ENCODE measurements at places on chromosomes 4 and X.

DNA sequence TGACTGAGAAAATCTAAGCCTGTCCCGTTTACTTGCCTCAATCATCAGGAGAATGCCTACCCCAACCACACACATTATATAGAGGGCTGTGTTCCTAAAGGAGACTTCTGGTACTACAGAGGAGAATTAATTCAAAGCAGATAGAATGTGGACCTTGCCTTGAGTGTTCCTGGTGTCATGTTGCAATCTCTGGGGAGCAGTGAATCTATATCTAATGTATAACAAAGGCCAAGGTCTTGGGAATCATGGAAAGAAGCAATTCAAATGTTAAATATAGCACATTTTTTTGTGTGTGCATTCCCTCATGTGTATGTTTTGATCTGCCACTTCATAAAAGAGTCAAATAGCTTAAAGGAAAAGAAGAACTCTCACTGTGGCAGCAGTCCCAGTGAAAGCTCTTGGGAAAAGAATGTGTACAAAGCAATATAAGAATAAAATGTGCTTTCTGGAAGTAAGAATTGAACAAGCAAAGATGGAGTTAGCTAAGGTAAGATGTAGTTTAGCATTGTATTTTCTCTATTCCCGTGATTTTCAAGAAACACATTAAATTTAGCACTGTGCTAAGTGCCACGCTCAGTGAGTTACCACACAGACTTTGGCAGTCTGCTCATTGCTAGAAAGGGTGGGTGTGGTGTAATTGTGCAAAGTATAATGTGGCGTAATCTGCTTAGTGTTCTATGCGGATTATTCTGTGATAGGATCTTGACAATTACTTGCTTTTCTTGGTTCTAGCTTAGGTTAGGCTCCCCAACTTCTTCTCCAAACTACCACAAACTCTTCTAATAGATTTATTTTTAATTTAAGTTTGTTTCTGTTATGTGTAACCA is 13.7 kb downstream of the ADH6 start:
- no peak for DNase-seq

DNA sequence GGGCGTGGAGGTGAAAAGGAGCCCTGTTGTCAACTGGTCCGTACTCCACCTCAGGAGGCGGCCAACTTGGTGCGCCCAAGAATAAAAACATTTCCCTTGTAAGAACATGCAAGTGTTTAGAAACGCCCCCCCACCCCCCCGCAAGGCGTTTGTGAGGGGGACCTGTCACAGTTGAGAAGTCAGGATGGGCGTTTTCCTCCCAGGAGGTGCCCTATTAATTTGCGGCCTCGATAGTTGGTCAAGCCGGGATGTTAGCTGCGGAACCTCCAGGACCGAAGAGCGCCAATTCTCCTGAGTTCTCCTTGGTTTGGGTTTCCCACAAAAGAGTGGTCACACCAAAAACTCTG is 651 bp upstream of the SAP30 start:
- no peak for DNase-seq

GRCh38 chr4:156442912-156443311 is 489.2 kb upstream of the CTSO start:
- DNase-seq, result no peak

DNA sequence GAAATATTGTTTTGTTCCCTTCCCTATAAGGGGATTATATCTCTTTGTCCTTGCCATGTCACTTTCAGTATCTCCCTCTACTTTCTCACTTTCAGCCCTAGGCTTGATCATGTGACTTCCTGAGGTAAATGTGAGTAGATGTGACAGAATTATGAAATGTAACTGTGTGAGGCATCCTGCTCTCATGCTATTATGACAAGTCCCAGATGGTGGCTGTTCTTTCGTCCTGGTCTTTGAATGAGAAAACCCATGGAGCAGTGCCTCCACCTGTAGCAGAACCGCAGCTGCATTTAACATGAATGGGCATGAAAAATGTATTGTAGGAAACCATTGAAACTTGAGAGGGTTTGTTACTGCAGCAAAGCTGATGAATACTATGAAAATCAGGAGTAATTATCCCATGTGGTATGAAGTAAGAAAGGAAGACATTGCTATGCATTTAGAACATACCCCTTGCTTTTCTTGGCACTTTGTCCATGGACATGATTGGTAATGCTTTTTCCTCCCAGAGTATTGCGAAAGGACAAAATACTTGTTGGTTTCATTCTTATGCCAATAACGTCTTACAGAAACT is 202.2 kb upstream of the GPRIN3 start:
- DNase-seq, result peak; percentile 28

- DNase-seq, result no peak
Measured at GRCh38 chr4:155143512-155143911, 64.9 kb upstream of the NPY2R start.

GRCh38 chr4:77473509-77473908 is 132.1 kb upstream of the CXCL13 start:
- DNase-seq, result no peak

GRCh38 chr4:148239494-148239985 is 202.7 kb downstream of the NR3C2 start:
- DNase-seq, result no peak

DNA sequence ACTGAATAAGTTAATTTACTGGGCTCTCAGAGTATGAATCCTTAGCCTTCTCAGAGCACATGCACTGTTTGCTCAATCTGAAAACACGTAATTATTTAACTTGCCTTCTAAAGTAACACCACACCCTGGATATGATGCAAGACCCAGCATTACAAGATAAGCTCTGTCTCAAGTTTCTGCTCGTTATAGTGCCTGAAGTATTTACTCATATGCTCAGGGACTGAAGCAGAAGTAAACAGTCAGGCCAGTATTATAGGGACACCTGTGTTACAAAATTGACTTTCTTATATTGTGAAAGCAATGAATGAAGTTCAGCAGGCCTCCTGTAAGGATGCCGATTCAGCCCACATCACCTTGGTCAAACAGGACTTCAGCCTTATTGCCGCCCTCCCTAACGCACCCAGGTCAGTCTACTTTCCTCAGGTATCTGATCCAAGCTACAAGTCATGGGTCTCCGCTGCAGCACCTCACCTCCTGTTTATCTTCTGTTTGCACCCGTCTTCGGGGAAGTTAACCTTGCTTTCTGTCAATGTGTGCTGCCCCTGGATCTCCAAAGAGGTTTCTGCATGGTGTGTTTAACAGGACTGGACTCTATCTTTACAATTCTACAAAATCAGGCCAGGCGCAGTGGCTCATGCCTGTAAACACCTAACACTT is 42.8 kb upstream of the KLF3 start:
- DNase-seq, result peak; percentile 40

GRCh38 chrX:11504234-11504633 is 161.5 kb downstream of the ARHGAP6 start:
- no peak for DNase-seq

DNA sequence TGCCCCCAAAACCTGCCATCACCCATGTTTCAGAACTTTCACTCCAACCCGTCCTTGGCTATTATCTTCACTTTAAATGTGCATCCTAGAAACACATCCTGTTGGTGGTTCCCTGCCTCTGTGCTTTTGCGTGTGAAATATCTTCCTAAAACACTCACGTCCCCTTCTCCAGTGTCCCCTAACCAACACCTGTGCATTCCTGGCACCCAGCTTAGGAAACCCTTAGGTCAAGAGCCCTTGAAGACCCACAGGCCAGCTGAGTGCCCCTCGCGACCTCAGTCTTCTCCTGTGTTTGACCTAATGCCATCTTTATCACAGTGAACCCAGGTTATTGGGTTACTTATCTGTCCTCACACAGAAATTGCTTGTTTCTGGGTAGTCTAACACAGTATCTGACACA is 117.6 kb downstream of the STK32B start:
- DNase-seq, result no peak

DNA sequence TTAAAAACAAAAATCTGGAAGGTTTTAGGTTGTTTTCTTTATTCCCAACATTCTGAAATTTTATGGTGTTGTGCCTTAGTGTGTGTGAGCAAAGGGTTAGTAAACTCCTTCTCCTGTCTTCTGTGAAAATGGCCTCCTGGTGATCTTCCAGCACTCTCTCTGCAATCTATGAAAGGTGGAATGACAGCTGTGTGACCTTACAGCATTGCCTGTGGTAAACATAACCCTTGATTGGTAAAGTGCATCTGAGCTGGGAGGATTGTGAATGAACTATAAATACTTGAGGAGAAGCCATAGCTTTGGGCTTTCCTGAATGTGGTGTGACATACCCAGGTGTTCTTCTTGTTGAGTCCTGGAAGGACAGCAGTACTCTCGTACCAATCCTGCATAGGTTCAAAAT is 10.0 kb downstream of the ART3 start:
- DNase-seq, result no peak

DNA sequence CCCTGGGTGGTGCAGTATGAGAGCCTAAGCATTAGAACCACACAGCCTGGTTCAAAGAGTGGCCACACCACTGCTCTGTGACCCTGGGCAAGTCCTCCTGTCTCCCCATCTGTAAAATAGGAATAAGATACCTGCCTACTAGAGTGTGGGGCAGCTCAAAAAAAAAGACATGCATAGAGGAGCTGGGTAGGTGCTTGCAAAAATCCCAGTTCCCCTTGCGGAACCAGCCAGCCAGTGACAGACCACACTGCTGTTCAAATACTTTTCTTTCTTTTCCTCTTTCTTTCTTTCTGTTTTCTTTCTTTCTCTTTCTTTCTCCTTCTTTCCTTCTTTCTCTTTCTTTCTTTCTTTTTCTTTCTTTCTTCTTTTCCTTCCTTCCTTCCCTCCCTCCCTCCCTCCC is 63.0 kb upstream of the TRIM2 start:
- no peak for DNase-seq

- DNase-seq, result peak; percentile 14
Measured at GRCh38 chr4:93791570-93792195, 36.9 kb upstream of the ATOH1 start.

DNA sequence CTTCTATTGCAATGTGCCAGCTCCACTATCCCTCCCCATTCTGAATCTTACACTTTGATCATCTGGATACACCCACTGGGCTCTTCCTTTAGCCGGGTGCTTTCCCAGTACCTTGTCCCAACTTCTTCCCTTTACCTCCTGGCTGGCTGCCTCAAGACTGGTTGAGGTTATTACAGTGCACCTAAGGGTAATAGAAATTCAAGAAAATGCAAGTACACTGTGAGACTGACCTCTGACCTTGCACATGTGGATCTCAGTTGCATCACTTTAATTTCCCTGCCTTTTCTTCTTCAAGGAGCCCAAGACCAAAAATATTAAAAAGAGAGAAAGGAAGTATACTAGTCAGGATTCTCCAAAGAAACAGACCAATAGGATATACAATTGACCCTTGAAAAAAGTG is 53.9 kb upstream of the NOCT start:
- no peak for DNase-seq

GRCh38 chrX:69503782-69504625 is at the start of gene NALF2:
Gene NALF2, plus strand, starts transcription at chrX:69504326. Its CDS starts 957 bp downstream, at chrX:69505283.
- no peak for DNase-seq

DNA sequence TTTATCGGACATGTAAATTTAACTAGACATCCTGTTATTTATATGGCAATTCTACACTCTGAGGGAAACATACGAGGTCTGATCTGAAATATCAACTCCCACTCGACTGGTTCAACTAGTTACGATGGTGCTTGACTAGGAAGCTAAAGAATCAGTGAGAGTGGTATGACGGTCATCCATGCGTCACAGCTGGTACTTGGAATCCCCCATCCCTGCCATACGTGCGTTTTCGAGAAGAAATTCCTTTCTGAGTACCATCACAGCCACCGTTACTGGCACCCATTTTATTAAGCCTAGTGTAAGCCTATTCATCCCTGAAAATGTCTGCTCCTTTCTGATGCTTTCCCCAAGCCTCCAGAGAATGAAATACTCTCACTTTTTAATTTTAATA is 695 bp upstream of the PIGA start:
- DNase-seq, result no peak

GRCh38 chrX:120512627-120513026 is 43.5 kb upstream of the LAMP2 start:
- DNase-seq, result no peak

- DNase-seq, result peak; percentile 15
Measured at GRCh38 chr4:32929796-32930699, 2209.9 kb downstream of the PCDH7 start.

DNA sequence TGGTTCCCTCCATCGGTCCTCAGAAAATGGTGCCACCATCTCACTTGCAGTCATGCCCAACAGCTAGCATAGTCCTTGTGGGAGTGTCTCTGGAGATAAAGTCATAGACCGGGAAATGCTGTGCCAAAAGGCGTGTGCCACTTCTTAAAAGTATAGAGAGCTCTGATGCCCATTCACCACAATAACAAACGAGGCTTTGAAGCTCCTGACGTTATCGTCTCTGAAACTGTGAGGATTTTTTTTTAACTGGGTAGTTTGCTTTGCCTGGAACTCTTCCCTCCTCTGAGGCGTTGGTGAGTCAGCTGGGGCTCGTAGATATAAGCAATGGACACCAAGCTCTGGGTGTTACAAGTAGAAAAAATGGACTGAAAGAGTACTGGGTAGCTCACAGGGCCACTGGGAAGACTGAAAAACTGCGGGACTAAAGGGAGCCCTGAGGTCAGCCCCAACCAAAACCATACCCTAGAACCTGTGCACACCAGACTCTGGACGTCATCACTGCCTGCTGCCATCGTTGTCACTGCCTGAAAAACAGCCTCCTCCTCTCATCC is 89.4 kb upstream of the TRIM2 start:
- DNase-seq, result peak; percentile 15

DNA sequence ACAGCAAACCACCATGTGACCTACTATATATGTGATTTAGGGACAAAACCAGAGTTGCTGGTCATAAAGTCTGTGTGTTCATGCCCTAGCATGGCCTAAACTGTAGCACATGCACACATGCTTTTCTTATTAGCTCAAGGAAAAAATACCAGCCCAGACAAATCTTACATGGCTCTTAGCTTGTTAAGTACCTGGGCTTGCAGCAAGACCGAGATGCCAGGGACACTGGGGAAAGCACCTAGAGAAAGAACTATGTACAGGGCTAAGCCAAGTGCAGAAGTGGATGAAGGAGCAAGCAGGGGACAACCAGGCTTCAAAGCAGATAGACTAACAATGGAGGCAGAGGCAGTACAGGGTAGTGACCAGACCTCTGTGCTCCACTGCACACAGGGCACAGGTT is 3.4 kb upstream of the GABRE start:
- DNase-seq, result no peak

GRCh38 chrX:124981420-124981819 is 338.3 kb upstream of the TEX13C start:
- DNase-seq, result no peak

DNA sequence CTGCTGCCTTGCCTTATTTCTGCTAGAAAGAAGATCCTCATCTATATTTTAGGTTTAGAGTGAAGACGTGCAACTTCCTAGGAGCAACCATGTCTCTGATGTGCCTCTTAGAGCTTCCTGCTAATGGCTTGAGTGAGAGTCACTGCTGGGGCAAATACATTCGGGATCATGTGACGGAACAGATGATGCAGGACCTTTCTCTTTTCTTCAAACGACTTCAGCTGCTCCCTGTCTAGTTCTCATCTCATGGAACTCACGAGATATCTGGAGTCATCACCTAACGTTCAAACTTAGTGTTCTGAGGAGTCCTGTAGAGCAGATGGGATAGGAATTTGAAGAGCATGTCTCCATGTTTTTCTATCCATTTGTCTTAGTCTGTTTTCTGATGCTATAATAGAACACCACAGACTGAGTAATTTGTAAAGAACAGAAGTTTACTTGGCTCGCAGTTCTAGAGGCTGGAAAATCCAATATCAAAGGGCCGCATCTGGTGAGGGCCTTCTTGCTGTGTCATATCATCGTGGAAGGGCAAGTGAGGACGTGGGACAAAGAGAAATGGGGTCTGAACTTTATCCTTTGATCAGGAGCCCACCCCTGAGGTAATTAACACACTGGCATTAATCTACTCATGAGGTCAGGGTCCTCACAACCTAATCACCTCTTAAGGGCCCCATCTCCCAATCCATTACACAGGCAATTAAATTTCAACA is 43.5 kb upstream of the SCRG1 start:
- DNase-seq, result no peak

GRCh38 chr4:26937567-26937966 is 76.9 kb downstream of the STIM2 start:
- DNase-seq, result no peak

Data from GM04504 (cell line).